M059J (cell line): ENCODE measurements at places on chromosomes 11 and 22.

GRCh38 chr22:48068323-48068885, 1306.0 kb downstream of the TBC1D22A start:
- no peak for DNase-seq

- DNase-seq: peak; percentile 51
These were observed 55.5 kb upstream of the USP47 start for GRCh38 chr11:11786234-11786633.

DNA sequence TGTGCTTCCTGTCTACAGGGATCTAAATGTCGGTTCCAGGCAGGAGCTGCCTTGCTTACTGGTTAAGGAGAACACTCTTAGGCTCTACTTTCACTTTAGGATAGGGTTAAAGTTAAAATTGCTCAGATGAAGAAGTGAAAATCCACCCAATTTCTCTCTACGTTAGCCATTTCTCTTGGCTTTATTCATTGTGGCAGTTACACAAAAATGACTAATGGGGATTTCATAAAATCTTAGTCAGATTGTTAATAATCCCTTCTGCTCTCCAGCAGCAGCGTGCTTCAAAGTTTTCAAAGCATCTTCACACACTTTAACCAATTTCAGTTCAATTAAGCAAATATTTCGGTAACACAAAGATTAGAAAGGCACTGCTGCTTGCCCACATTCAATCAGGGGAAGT, 58.4 kb upstream of the RCN1 start:
- peak; percentile 22 for DNase-seq

- no peak for DNase-seq
These were observed 327 bp upstream of the MED17 start for GRCh38 chr11:93783765-93784144.

DNA sequence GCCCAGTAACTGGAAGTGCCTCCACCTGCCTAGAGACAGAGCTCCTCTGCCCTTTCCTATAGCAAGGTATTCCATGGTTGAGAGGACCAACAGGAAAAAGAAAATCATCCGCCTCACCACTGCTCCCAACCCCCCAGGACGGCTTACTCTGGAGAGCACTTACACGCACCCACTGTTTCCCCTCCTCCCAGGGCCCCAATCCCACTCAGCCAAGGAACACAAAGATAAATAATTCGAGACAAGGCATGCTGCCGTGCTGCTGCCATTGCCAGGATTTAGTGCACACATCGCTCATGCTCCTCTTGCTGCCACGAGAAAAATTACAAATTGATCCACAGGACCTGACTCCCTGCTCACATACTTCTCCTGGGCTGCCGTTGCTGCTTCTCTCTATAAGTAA, 516.6 kb downstream of the BUD13 start:
- DNase-seq: no peak

- peak; percentile 49 for DNase-seq
These were observed 206.9 kb downstream of the DBX1 start for GRCh38 chr11:19953336-19953735.

DNA sequence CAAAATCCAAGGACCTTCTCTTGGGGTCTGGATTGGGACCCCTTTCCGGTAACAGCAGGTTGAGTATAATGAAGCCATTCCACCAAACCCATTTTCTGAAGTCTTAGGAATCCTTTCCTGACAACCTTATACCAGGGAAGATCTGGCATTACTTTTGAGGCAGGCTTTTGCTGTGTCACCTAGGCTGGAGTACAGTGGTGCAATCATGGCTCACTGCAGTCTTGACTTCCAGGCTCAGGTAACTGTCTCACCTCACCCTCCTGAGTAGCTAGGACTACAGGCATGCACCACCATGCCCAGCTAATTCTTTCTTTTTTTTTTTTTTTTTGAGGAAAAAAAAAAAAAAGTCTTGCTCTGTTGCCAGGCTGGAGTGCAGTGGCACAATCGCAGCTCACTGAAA, 55.8 kb upstream of the TREH start:
- no peak for DNase-seq

DNA sequence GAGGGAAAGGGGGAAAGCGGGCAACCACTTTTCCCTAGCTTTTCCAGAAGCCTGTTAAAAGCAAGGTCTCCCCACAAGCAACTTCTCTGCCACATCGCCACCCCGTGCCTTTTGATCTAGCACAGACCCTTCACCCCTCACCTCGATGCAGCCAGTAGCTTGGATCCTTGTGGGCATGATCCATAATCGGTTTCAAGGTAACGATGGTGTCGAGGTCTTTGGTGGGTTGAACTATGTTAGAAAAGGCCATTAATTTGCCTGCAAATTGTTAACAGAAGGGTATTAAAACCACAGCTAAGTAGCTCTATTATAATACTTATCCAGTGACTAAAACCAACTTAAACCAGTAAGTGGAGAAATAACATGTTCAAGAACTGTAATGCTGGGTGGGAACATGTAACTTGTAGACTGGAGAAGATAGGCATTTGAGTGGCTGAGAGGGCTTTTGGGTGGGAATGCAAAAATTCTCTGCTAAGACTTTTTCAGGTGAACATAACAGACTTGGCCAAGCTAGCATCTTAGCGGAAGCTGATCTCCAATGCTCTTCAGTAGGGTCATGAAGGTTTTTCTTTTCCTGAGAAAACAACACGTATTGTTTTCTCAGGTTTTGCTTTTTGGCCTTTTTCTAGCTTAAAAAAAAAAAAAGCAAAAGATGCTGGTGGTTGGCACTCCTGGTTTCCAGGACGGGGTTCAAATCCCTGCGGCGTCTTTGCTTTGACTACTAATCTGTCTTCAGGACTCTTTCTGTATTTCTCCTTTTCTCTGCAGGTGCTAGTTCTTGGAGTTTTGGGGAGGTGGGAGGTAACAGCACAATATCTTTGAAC, 6.8 kb downstream of the MALAT1 start:
- peak; percentile 74 for DNase-seq

DNA sequence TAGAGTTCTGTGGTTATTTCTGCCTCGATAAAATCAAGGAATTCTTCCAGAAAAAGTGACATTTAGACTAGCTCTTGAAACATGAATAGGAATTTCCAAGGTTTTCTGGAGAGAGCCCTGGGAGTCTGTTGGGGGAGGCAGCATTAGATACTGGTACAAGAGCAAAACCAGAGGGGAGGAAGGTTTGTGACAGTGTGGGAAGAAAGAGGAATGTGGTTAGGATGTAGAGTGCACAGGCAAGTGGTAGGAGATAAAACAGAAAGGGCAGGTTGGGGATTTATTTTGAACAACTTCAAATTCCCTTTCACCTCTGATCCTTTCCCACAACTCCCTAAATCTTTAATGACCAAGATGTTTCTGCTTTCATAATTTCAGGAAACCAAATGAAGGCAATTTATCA, 588.4 kb downstream of the METTL15 start:
- peak; percentile 65 for DNase-seq

DNA sequence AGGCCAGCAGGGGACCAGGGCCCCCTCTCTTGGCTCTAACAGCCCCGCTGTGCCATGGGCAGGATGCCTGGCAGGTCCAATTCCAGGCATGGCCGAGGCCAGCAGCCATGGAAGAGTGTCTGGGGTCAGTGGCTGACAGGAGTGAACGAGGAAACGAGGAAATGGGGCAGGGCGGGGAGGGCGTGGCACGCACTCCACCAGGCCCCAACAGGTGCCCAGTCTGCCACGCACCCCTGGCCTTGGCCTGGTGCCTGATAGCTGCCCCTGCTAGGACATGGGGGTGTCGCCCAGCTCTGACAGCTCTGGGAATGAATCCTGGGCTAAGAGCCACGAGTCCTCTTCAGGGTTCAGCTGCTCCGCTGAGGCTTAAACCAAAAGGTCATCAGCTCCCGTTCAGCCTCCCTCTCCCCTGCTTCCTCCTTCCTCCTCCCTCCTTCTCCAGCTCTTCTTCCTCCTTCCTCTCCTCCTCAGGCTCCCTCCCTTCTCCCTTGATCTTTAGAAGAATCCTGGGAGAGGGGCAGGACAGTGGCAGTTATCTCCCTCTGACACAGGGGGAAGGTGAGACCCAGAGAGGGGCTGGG, 11.5 kb upstream of the TBC1D22A start:
- DNase-seq: no peak

GRCh38 chr22:28885939-28886338, 2.6 kb downstream of the ZNRF3 start:
- no peak for DNase-seq

- DNase-seq: no peak
These were observed 27.4 kb upstream of the NRGN start for GRCh38 chr11:124712392-124712791.

- DNase-seq: no peak
These were observed 44.6 kb downstream of the SFI1 start for GRCh38 chr22:31540966-31541365.

- DNase-seq: no peak
These were observed 1.0 kb downstream of the TSSK2 start for GRCh38 chr22:19132153-19132552.

- no peak for DNase-seq
These were observed 77.9 kb downstream of the SIK3 start for GRCh38 chr11:117020287-117020686.

GRCh38 chr11:105862736-105863367, 159.2 kb downstream of the MSANTD4 start:
- DNase-seq: peak; percentile 55

- DNase-seq: peak; percentile 48
These were observed 24.4 kb upstream of the FBLN1 start for GRCh38 chr22:45478108-45478771.

GRCh38 chr11:128040603-128041002, 546.8 kb downstream of the ETS1 start:
- no peak for DNase-seq

DNA sequence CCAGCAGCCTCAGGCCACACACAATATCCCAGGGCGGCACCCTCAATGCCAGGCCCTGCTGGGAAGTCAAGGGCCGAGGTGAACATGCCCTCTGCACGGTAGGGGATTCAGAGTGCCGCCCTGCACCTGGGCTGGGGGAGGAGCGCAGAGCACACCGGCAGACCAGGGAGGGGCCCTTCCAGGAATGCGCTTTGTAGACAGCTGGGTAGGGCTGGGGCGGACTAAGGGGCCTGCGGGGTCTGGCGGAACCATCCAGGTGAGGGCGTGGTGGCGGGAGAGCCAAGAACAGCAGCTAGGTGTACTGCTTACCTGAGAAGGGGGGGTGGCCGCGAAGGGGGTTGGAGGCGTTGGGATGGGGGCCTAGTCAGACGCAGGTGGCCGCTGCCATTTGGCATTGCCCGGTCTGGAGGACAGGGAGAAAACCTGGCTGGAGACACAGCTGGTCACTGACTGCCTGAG, 26.0 kb downstream of the DUSP8 start:
- DNase-seq: no peak

GRCh38 chr11:57983191-57983590, 40.5 kb upstream of the OR9Q1 start:
- DNase-seq: no peak

- no peak for DNase-seq
These were observed 302.0 kb downstream of the KIRREL3 start for GRCh38 chr11:126698576-126698975.

DNA sequence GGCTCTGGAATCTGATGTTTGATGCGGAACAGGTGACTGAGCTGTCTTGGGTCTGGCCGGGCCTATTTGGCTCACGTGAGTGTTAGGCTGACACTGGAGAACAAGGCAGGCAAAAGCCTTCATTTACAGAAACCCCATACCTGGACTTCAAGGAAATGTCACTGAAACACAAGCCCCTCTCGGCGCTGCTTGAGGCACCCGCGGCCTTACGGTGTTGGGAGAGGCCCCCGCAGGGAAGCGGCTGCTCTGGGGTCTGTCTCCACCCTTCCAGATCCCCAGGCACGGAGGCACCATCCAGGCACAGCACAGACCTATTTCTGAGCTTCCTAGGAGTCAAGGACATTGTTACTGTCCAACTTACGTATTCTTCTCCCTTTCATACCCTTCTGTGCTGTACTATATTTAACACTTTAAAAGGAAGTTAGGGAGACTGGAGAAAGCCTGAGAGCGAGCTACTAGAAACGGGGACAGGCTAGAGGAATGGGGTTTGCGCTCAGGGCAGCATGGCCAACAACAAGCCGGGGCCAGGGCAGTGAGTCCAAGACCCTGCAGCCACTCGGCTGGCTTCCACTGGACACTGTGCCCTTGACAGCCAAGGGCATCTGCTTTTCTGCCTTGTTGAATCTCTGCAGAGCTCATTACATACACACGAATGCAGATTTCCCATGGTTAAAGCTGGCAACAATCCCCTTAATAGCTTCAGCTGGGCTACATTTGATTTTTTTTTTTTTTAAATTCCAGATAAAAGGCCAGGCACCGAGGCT, 23.8 kb downstream of the DRD4 start:
- DNase-seq: no peak

- peak; percentile 63 for DNase-seq
These were observed 44.4 kb downstream of the INSC start for GRCh38 chr11:15159085-15159484.

DNA sequence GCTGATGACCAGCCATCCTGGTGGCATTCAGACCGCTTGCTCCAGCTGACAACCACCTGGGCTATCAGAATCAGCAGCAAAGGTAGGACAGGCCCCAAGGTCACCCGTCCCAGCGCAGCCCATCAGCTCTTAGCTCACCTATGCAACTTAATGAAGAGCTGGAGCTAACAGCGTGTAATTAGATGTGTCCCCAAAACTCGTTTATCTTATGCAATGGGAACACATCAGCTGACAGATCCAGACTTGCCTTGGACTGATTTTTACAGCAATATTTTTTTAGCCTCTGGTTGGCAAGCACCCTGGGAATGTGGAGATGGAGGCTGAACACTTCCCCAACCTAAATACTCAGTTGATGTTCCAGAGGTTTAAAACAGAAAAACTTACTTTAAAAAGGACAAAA, 76.0 kb downstream of the PACSIN2 start:
- DNase-seq: no peak

GRCh38 chr11:10095412-10096208, 198.4 kb downstream of the SBF2 start:
- DNase-seq: peak; percentile 23

GRCh38 chr11:66530927-66531709, 14.7 kb downstream of the ZDHHC24 start:
- DNase-seq: no peak
